AG10803 (cell line): ENCODE measurements at places on chromosomes 5 and 9.

- DNase-seq = no peak
Measured at GRCh38 chr9:90600029-90600428, 42.6 kb downstream of the DIRAS2 start.

- no peak for DNase-seq
Measured at GRCh38 chr9:133154097-133154989, 9.4 kb downstream of the GBGT1 start.

GRCh38 chr9:129900263-129901027 lies 65.2 kb downstream of the USP20 start:
- no peak for DNase-seq

DNA sequence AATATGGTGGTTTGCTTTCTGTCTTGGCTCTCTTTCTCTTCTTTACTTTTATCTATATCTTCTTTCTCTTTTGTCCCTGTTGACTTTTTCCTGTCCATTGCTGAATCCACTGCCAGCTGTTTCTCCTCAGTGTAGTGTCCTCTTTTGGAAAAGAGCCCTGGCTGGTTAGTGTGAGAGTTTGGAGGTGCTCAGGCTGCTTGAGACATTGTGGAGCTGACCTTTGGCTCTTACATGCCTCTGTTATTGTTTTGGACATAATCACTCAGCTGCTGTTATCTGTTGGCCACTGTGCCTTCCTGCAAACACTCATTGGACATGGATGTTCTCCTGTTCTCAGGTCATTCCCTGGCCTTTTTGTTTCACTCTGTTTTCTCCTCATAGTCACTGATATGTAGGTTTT lies 295.4 kb upstream of the RIOK2 start:
- DNase-seq = no peak
